ENCODE measurements at places on chromosomes 2 and 18.

DNA sequence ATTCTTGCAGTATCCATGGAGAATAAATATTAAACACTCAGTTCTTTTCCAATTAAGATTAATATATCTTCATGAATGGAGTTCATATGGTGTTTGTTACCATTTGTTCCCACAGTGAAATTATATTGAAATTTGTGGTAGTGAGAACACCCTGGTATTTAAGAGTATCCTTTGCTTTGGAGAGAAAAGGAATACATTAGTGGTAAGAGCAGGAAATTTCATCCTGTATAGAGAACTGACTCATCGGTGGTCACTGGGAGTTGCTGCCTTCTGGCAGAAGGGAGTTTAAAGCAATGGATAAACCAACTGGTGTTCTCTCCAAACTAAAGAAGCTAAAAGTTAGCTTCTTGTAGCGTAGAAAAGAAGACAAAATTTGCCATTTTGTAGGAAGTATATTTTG is 107.3 kb downstream of the MYO1B start:
- no peak for DNase-seq

GRCh38 chr2:216644842-216645635 is 11.8 kb downstream of the IGFBP2 start:
- DNase-seq: no peak

GRCh38 chr18:22439447-22439846 is 21.7 kb upstream of the CTAGE1 start:
- no peak for DNase-seq

GRCh38 chr2:172370821-172371455 is 56.4 kb upstream of the ITGA6 start:
- no peak for DNase-seq

- DNase-seq: no peak
Observed at GRCh38 chr18:11977153-11977466, 4.2 kb upstream of the IMPA2 start.

- DNase-seq: no peak
Observed at GRCh38 chr18:22066083-22066485, 103.3 kb upstream of the GATA6 start.

DNA sequence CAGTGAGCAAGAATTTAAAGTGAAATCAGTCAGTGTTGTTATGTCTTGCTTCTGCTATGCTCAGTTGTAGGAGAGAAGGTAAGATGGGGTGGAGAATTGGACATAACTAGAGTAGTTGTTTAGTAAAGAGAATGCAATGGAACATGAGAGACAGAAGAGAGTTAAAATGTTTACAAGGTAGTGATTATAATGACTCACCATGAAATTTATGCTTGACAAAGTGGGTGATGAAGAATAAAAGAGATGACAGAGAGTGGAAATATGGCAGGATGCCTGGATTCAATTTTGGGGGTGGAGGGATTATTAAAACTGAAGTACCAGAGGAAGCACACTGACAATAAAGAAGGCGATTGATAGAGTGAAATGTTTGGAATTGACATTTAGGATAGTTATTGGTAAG is 10.6 kb downstream of the SCG2 start:
- no peak for DNase-seq

GRCh38 chr2:28367667-28368356 is 24.8 kb upstream of the FOSL2 start:
- DNase-seq: no peak

DNA sequence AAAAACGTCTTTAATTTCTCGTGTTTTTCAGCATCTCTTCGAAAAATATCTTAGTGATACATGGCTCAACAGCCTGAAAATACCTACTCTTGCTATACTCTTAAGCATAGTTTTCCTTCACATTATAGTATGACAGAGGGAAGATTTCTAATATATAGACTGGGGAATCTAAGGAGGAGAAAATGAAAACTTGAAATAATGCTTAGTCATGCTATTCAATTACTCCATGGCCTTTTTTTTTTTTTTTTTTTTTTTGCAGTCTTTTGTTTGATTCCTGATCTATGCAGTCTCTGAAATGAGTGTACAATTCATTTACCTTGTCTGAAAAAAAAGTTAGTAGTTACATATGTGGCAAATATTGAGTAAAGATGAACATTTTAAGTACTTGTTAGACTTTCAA is 337.8 kb downstream of the ARHGAP15 start:
- no peak for DNase-seq

DNA sequence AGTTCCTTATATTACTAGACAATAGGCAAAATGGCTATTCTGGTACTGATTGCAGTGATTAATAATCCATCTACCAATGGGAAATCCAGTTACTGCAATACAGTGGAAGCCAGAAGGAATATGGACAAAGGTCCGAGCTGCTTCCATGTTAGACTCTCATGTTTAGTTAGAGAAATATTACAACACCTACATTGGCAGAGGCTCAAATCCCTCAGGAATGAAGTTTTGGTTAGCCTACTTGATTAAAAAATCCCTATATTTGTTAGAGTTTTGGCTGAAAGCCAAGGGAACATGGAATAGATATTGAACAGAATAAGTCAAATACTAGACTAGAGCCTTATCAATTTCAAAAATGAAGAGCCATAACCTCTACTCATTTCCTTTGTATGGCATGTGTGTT is 48.5 kb downstream of the ARL6IP6 start:
- no peak for DNase-seq
